ENCODE measurements at places on chromosomes 1 and 21.

- DNase-seq = no peak
Measured at GRCh38 chr1:10415211-10415930, 14.9 kb upstream of the CENPS start.

DNA sequence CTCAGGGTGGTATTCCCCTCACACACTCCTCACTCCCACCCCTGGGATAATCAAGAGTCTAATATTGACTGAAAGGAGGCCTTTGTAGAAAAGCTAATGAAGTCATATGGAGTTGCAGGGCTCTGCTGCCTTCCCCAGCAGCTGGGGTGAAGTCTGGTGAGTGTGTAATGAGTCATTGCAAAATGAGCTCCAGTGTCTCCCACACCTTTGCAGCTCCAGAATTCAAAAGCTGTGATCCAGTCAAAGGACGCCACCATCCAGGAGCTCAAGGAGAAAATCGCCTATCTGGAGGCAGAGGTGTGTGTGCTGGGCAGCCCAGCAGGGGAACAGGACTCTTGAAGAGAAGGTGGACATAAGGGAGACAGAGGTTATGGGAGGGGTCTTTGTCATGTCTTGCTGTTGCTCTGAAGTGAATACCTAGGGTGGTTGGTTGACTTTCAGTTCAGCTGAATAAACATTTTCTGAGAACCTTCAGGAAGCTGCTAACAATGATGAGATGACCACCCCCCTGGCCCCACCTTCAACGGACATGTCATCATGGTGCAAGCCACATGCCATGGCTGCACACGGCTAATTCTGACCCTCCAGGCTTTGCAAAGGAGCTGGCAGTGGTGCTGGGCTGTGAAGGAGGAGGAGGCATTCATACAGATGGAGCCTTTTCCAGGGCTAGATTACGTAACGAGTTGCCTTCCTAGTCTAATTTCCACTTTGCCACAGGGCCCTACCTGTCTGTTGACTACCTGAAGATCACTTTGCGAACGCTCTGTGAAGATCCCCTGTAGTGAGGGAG, 32.2 kb upstream of the SNX27 start:
- no peak for DNase-seq

DNA sequence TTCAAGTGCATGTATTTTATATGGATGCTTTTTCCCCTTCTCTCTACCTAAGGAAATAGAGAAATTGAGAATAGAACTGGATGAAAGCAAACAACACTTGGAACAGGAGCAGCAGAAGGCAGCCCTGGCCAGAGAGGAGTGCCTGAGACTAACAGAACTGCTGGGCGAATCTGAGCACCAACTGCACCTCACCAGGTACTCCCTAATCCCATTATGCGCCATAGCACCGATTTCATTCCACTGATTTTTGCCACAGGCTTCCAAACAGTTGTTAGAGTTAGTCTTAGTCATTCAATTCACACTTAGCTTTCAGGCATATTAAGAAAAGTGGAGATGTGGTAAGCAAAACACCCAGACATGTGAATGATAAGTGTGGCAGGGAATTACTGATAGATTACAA, 122.8 kb downstream of the SDCCAG8 start:
- no peak for DNase-seq

- DNase-seq = no peak
Measured at GRCh38 chr1:27563591-27564471, 40.1 kb downstream of the AHDC1 start.

DNA sequence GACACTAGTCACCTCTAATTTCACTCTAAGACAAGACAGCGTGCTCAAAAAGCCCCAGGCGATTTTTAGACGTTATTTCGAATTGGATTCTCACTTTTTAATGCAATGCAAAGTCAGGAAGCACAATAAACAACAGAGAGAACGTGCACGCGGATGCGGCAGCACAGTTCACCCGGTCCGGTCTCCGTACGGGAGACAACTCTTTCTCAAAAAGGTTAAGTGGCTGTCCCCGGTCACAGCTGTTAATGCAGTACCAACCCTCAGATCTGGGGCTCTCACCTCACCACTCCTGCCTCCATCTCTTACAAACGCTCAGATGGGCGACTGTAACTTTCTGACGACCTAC, 1.2 kb downstream of the HP1BP3 start:
- no peak for DNase-seq

- DNase-seq = no peak
Measured at GRCh38 chr1:235735621-235736020, 86.0 kb upstream of the GNG4 start.

DNA sequence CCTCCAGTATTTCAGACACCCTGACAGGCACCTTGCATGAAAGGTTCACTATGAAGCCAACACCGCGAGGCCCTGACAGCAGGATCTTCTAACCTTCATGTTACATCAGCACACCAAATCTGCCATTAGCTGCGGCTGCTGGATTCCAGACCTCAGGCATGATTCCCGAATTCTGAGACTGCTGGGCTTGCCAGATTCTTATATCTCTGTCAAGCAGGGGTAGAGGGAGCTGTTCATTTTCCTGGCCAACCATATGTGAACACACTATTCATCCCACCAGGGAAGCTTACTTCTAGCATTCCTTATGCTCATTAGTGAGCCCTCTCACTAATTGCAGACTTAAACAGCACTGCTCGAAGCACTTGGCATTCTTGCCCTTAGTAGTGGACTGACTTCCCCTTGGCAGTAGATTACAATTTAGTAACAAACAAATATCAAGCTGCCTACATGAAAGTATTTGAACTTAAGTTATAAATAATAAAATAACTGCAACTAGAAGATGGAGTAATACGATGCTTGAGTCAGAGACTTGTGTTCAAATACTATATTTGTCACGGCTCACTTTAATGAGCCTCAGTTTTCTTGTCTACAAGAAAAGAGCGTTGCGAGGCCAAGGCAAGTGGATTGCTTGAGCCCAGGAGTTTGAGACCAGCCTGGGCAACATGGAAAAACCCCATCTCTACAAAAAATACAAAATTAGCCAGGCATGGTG, 43.3 kb downstream of the NID1 start:
- no peak for DNase-seq

DNA sequence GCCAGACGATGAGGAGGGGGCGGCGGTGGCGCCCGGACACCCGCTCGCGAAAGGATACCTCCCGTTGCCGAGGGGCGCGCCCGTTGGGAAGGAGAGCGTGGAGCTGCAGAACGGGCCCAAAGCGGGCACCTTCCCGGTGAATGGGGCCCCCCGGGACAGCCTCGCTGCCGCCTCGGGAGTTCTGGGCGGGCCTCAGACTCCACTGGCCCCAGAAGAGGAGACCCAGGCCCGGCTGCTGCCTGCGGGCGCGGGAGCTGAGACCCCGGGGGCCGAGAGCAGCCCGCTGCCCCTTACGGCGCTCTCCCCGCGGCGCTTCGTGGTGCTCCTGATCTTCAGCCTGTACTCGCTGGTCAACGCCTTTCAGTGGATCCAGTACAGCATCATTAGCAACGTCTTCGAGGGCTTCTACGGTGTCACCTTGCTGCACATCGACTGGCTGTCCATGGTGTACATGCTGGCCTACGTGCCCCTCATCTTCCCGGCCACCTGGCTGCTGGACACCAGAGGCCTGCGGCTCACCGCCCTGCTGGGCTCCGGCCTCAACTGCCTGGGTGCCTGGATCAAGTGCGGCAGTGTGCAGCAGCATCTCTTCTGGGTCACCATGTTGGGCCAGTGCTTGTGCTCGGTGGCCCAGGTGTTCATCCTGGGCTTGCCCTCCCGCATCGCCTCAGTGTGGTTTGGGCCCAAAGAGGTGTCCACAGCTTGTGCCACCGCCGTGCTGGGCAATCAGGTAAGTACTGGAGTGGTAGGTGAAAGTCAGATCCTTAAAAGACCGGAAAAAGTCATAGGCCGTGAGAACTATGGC, 588 bp downstream of the FLVCR1 start:
- DNase-seq = peak; percentile 13

GRCh38 chr1:223504741-223505140, 111.5 kb downstream of the CCDC185 start:
- DNase-seq = no peak

- no peak for DNase-seq
Measured at GRCh38 chr1:169989246-169989645, 85.2 kb downstream of the KIFAP3 start.

- no peak for DNase-seq
Measured at GRCh38 chr1:93434987-93435386, 12.9 kb upstream of the FNBP1L start.

- peak; percentile 49 for DNase-seq
Measured at GRCh38 chr1:235999259-235999925, 65.5 kb downstream of the NID1 start.

DNA sequence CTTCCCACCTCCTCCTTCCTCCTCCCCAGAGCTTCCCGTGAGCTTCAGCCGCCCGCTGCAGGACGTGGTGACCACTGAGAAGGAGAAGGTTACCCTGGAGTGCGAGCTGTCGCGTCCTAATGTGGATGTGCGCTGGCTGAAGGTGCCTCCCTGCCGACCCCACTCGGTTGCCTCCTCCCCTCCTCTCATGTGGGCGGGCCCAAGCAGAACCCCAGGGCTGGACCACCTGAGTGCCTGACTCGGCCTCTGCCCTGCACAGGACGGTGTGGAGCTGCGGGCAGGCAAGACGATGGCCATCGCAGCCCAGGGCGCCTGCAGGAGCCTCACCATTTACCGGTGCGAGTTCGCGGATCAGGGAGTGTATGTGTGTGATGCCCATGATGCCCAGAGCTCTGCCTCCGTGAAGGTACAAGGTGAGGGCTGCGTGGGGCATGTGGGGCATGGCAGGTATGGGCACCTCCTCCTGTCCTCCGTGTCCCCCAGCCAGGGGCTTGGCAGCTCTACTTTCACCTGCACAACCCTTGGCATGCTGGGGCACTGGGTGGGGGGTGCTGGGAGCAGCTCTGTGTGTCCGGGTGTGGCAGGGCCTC, 69.2 kb downstream of the OBSCN start:
- DNase-seq = no peak

DNA sequence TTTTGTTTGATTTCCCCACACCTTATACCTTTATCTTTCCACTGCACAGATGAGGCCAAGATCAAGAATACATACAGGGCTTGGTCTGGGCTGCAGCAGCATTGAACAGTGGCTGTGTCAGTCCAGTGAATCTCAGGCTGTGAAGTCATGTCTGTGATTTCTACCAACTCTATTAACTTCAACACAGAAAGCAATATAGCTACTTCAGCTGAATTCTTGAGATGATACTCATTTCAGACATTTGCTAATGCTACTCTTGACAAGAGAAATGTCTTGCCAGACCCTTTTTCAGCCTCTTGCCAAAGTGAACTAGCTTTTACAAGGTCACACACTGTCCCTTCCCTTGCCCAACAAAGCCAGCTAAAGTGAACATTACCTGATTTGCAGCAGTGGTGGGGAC, 25.1 kb upstream of the HSD3B1 start:
- DNase-seq = no peak

GRCh38 chr1:157135646-157136045, 2.5 kb downstream of the ETV3 start:
- DNase-seq = no peak

GRCh38 chr1:230459465-230459864, 33.3 kb upstream of the PGBD5 start:
- no peak for DNase-seq

DNA sequence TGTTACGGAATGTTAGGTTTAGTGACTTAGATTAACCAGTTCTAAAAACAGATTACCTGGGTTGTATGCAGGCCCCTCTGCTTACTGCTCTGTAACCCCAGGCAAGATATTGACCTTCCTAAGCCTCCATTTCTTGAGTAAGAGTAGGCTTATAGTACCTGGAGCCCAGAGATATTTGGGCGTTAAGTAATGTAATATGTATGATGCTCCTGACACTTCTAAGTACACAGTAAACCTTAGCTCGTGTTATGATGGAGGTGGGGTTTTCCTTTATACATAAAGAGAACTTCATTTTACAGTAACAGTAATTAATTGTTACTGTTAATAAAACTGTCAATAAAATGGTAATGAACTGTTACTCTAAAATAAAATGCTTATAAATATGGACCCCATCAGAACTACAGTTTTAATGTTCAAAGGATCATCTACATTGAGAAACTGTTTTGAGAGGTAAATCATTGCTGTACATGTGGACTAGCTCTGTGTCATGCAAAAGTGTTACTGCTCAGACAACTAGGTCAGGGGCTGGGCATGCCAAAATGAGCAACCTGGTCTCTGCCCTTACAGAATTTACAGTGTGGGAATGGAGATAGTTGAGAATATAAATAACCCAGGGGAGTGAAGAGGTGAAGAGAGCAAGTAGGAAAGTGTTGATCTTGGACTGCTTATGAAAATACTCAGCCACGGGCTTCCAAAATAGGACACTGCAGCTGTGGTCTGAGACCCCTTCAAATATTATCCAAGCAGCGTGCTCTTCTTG, 26.6 kb downstream of the LRRC8C start:
- DNase-seq = no peak

DNA sequence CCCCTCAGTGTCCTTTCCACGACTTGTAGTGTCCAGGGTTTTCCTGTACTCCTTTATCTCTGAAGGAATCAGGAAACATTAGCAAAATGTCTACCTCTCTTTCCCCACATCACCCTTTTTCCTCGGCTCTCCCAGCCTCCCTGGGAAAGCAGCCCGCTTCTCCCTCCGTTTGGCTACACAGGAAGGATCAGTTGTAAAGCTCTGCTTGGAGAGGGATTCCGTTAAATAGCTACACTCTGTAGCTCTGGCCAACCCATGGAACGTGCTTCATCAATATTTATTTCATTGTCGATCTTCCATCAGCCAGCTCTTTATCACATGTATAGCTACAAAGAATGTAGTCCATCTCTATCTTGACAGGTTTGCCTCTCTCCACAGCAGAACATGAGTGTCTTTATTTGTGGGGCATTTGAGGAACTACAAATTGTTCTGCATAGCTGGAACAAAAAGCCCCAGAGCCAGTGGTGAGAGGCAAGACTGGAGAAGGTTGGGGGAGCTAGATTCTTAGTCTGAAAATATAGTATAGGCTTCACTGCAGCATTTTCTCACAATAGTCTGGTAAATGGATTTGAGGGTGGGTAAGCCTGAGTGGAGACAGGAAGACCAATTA, 191.8 kb downstream of the SLC35F3 start:
- DNase-seq = no peak

DNA sequence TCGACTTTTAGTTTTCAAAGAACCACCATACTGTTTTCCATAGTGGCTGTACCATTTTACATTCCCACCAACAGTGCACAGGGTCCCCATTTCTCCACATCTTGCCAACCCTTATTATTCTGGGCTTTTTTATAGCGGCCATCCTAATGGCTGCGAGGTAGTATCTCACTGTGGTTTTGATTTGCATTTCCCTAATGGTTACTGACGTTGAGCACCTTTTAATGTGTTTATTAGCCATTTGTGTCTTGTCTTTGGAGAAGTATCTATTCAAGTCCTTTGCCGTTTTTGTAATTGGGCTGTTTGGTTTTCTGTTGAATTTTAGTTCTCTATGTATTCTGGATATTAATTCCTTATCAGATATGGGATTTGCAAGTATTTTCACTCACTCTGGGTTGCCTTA, 22.3 kb upstream of the KCNAB2 start:
- no peak for DNase-seq

- no peak for DNase-seq
Measured at GRCh38 chr1:173356191-173356762, 120.9 kb upstream of the PRDX6 start.

- DNase-seq = no peak
Measured at GRCh38 chr1:223046011-223046410, 97.0 kb downstream of the TLR5 start.
